Stomach (tissue), 19 donors: ENCODE measurements at places on chromosomes 6 and 20. TPM values are rescaled to one million over a fixed set of nuclear protein-coding genes. Genes with fewer than 3 reads are reported as not detected.

CST2 gene
- not detected for total RNA-seq

KCNK5 gene
- 6.7 TPM for total RNA-seq

RHAG gene
- not detected for total RNA-seq

PGBD1 gene
- 0.58 TPM for total RNA-seq

SLC4A11 gene
- total RNA-seq, result not detected
